ENCODE measurements at places on chromosomes 7 and 10. TPM values are rescaled to one million over a fixed set of nuclear protein-coding genes. Genes with fewer than 3 reads are reported as not detected.

GRCh38 chr10:23081221-23081750 lies 14.1 kb upstream of the MSRB2 start:
- DNase-seq = peak; percentile 73

DNA sequence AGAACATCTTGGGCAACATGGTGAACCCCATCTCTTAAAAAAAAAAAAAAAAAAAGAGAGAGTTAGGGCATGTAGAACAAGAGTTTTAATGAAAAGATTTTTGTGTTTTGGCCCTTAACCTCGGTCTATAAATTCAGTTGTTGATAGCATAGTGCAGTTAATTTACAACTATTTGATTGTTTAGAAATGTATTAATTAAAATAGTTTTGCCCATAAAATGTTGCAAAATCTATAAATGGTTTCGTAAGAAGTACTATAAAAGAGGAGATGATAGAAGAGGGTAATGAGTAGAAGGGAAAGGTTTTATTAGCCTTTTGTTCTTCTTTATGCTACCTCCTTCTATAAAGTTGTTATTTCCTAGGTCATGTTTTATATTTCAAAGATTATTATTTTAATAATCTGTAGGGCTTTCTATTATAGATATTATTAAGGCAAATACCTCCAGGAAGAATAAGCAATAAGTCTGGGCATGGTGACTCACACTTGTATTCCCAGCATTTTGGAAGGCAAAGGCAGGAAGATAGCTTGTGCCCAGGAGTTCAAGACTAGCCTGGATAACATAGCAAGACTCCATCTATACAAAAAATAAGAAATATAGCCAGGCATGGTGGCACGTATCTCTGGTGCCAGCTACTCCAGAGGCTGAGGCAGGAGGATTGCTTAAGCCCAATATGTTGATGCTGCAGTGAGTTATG lies 73.3 kb downstream of the MCU start:
- peak; percentile 46 for DNase-seq

The MYOZ1 gene
- total RNA-seq = not detected

- no peak for DNase-seq
These were observed 247 bp downstream of the PARD3 start for GRCh38 chr10:34814913-34815184.

The CPA2 gene
- total RNA-seq = not detected

The HMX2 gene
- total RNA-seq = not detected

DNA sequence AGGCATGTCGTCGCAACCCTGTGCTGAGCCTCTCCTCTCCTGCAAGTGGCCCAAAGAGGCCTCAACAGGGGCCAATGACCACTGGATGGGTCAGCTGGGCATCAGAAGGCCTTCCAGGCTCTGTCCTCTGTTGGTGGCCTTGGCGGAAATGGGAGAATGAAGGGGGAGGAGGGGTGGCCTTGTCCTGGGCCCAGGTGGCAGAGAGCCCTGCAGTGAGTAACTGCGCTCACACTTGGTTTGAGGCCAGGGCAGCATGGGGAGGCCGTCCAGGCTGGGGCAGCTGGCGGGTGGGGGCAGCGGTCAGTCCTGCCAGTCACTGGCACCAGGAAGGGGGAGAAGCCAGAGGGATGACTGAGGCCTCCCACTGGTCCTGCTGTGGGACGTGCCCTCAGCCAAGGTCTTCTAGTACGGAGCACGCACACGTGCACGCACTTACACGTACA lies 59.8 kb downstream of the LHPP start:
- DNase-seq = no peak

GRCh38 chr10:91643700-91644099 lies 10.8 kb upstream of the PPP1R3C start:
- DNase-seq = no peak

DNA sequence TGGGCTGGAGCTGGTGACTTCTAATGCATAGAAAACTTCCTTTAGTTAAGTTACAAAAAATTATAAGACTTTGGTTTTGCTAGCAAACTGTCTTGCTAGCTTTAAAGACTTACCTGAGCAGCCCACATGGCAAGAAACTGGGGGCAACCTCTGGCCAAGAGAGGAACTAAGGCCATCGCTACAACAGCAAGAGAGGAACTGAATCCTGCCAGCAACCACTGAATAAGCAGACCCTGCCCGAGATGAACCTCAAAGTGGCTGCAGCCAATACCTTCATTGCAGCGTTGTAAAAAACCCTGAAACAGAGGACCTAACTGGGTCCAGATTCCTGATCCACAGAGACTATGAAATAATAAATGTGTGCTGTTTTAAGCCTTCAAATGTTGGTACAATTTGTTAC lies 54.6 kb upstream of the STARD3NL start:
- DNase-seq = no peak

The WNT8B gene
- total RNA-seq = not detected

DNA sequence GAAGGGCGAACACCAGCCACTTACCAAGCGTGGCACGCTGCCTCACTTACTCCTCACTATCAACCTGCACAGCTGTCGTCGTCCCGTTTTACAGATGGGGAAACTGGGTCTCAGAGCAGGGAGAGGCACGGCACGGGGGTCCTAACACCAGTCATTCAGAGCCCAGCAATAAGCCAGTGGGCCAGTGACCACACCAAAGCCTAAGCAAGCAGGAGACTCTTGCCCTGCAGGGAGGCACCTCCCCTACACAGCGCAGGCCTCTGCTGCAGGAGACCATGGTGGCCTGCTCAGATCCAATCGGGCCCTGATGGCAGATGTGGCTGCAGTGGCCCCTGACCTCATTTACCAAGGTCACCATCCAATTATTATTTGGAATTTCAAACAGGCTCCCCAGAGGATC lies 4.8 kb downstream of the SLIT1 start:
- DNase-seq = no peak

The CCDC186 gene
- 28.9 TPM for total RNA-seq

- DNase-seq = no peak
These were observed 218.1 kb downstream of the MAD1L1 start for GRCh38 chr7:2014391-2015241.

The SH2B2 gene
- 4.9 TPM for total RNA-seq

The PON3 gene
- total RNA-seq = not detected

DNA sequence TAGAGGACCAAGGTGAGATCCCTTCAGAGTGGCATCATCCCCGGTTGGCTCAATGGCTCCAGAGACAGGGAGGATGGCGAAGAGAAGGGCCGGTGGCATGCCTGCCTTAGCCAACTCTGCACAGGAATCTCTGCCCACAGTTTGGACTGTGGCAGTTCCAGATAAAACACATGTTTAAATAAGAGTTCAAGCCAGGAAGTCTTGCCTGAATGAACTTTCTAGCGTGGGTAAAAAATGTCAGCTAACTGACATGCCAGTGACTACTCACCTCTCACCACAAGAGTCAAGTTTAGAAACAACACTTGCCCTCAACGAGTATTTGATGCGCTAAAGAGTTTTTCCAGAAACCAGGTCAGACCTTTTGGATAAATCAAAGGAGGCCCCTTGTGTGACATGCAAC lies 3.0 kb downstream of the NOD1 start:
- peak; percentile 52 for DNase-seq

The ZNF138 gene
- total RNA-seq = 6.8 TPM

GRCh38 chr7:151796091-151796870 lies 80.6 kb downstream of the PRKAG2 start:
- DNase-seq = peak; percentile 25

DNA sequence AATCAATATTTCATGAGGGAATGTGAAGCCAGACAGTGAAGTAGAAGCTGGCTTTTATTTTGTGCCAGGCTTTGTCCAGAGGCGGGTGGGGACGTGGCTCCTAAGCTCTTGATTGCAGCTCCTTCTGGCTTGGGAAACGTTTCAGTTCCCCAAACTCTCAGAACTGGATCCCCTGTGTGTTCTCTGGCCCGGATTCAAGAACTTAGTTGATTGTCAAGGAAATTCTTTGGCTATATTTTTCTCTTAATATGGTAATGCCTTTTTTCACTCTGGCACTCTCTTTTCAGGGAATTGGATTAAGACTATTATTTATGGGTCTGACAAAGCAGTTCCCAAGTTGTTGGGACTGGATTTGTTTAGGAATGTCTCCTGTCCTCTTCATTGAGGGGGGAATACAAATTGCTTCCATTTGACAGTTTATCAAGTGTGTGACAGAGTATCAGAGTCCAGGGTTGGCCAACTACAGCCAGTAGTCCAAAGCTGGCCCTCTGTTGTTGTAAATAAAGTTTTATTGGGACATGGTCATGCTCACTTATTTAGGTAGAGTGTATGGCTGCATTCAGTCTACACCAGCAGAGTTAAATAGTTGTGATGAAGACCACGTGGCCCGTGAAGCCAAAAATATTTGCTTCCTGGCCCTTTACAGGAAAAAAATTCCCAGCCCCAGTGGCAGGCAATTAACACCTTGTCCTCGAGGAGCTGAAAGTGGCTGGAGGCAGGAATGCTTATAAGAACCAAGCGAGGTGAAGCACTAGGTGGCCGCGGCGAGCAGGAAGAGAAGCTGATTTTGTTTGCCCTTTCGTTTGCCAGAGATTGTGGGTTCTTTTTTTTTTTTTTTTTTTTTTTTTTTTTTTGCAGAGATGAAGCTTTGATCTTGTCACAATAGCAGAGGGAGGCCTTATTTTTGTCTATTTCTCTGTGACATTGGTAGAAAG lies 34.3 kb downstream of the HTRA1 start:
- peak; percentile 93 for DNase-seq

The WDFY4 gene
- total RNA-seq = not detected

- DNase-seq = no peak
These were observed 35.4 kb upstream of the FAM180A start for GRCh38 chr7:135784013-135784412.

DNA sequence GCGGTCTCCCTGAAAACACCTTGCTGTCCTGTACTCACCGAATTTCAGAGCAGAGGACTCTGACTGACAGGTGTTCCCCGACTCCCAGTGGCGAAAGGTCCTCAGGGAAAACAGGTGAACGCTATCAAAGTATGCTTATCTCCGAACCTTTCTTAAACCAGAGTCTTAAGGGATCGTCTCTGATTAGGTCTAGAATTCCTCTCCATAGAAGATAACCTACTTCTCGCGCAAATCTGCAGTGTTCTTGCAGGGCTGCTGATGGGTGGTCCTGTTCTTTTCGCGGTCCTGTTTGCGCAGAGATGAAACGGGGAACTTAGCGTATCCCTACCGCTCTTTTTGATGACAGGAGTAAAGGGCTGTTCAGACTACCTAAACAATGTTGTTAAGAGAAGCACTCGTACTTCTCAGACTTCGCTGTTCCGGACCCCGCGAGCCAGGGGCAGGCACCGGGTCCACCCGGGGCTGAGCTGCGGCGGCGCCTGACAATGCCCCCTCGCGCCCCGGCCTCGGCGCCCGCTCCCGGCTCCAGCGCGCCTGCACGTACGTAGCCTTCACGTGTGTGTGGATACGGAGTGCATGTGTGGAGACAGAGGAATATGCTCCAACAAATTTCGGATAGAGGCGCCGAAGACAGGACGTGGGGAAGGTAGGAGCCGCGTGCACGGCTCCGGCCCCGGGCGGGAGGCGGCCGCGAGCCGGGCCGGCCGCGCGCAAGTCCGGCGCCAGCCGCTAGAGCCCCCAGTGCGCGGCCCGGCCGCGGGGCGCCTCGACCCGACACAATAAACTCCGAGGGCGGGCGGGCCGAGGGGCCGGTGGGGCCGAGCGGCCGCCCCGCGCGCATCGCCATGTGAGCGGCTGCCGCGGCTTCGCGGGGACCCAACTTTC lies 766 bp upstream of the ZMYND11 start:
- DNase-seq = peak; percentile 35

DNA sequence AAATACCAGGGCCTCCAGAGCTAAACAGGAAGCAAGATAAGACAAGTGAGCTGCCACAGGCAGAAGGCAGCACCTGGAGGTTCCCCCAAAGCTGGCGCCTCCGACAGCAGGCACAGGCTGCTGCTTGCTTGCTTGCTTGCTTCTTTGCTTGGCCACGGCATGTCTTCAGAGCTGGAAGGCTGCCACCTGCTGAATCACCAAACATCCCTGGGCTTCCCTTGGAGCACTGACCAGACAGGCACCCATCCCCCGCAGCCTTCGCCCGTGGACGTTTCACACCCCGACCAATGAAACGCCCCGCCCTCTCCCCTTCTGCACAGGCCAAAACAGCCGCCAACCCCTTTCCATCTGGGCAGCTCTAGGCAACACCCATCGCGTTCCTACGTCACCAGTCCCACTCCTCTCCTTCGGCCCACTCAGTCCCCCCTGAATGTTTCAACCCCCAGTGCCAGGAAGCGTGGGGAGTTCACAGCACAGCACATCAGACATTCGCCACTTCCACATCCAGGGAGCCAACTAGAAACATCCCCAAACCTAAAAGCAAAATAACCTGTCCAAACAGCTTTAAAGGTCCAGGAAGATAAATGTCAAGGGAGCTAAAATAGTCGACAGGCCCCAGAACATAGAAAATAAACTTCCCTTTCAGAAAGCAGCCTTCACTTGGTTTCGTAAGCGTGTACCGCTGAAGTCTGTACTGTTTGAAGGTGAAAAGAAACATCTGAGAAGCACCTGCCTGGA lies 1.6 kb downstream of the SGMS1 start:
- peak; percentile 98 for DNase-seq
